ENCODE measurements at places on chromosomes 5 and 9. TPM values are rescaled to one million over a fixed set of nuclear protein-coding genes. Genes with fewer than 3 reads are reported as not detected.

The GFI1B gene
- total RNA-seq, result 72.4 TPM

GRCh38 chr5:6861667-6862066 lies 148.4 kb downstream of the TENT4A start:
- DNase-seq, result no peak

DNA sequence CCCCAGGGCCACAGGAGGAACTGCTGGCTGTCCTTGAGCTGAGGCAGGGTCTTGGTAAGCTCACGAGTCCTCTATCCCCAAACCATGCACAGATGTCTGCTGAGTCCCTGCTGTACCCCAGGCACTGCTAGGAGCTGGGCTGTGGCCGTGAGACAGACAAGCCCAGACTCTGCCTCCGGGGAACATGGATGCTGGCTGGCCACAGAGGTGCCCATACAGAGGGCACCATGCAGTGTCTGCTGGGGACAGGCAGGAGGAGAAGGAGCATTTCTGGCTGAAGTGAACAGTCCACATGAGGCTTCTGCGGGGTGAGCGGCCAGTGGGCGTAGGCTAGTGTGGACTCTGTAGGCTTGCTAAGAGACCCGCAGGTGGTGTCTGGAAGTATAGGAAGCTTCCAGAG lies 4.8 kb upstream of the SEC16A start:
- DNase-seq, result no peak

GRCh38 chr9:121292801-121293241 lies 24.9 kb downstream of the GSN start:
- no peak for DNase-seq

DNA sequence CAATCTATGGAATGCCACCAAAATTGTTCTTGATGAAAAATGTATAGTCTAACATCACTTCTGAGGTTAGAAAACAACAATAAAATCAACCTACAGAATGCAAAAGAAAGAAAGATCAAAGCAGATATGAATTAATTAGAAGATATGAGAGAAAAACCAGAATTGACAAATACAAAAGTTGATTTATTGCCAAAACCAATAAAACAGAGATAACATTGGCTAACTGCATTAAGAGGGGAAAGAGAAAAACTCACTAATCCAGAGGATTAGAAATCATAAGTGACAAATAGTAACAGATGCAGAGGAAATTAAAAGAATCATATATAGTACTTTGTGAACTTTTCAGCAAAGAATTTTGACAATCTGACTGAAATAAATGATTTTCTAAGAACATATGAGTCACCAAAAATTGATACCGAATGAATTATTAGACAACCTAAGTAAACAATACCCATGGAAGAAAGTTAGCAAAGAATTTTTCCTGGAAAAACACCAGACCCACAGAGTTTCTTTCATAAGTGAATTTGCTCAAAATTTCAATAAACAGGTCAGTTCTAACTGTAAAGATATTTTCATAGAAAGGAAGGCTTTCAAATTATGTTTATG lies 167.7 kb downstream of the AOPEP start:
- DNase-seq, result no peak

DNA sequence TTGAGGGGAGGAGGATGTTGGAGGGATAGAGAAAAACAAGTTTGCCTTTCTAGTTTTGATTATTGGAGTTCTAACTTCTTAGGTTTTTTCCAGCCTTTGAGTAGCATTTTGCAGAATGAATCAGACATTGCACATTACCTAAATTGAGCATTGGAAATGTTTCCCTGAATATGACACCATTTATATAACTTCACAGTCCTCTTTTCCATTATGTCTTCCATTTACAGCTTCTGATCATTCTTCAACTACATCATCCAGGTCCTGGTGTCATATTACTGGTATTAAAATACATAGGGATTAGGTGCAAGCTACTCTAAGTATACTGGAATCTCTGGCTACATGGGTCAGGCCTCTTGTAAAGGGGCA lies 286.1 kb downstream of the ARHGAP26 start:
- no peak for DNase-seq

DNA sequence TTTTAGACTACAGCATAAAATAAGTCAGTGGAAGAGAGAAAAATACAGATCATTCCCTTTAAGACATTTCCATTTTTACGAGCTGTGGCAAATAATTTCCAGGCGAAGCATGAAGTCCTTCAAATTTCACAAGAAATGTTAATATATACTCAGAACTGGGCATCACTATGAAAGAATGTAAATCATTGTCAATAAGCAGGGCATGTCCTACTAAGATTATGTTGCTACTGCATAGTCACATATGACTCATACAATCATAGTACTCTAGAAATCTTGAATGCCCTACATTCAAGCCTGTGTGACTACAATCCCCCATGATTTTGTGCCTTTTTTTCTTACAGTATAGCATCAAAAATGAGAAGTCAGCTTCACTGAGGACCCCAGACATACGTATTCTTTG lies 485.2 kb upstream of the FTMT start:
- no peak for DNase-seq

DNA sequence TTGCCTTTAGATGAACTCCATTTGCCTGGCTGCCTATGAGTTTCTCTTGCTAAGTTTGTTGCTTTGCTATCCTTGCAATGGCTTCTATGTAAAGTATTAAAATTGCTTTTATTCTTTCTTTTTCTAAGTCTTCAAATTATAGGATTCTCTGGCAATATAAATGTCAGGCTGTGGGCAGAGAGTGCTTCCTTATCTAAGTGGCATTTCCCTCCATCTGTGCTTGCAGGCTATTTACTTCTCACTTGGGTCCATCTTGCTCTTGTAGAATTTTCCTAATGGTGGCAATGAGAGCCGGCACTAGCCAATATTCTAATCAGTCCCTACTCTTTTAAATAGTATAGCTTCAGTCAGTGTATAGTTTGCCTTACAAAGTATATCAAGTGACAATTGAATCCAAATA lies 63.3 kb downstream of the FAM174A start:
- no peak for DNase-seq

DNA sequence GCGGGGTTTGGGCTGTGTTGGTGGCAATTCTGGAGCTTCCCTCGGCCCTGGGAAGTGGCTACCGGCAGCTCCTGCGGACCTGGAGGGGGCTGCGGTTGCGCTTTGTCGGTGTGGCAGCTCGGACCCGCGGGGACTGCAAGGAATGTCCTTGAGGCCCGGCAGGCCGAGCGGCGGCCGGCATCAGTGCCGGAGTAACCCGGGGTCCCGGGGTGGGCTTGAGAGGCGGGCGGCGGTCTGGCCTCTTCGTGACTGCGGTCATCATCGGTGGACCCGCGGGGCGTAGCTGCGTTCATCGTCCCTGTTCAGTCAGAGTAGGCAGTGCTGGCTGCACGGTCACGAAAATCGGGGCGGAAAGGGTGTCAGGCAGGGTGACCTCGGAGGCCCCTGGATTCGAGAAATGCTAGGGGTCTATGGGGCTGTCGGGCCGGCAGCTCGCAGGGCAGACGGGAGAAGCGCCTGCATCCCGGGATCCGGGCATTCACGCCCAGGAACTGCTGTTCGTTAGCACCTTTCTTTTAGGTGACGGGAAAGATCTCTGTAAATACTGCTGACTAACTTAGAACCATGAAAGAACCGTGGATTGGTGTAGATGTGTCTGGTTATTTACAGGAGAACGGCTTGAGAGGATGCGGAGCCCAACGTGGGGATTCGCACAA lies 474 bp downstream of the HMGCR start:
- peak; percentile 34 for DNase-seq

DNA sequence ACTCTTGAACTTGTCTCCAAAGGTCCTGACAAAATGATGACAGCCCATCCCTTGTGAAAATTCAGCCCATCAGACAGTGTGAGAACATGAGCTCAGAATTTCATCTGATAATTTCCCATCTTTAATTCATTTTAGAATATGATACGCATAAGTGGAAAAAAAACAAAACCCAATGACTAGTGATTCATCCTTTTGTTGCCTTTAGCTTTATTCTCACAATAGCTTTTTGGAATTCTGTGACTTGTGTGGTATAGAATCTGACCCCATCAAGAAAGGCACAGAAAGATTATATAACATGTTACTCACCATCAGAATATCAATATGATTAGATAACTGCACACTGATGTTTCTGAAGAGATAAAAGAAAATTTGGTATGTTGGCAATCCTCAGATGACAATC lies 16.1 kb upstream of the TMED7 start:
- no peak for DNase-seq

- no peak for DNase-seq
These were observed 340.7 kb upstream of the IRX2 start for GRCh38 chr5:3092211-3092610.

- no peak for DNase-seq
These were observed 98.7 kb upstream of the PDE4D start for GRCh38 chr5:59992206-59992605.

GRCh38 chr5:54528633-54529209 lies 11.2 kb downstream of the SNX18 start:
- no peak for DNase-seq

GRCh38 chr9:126219648-126220063 lies 107.0 kb upstream of the MVB12B start:
- DNase-seq, result no peak

The ARHGEF39 gene
- total RNA-seq, result 1.3 TPM

GRCh38 chr9:114399381-114399780 lies 11.6 kb upstream of the AKNA start:
- no peak for DNase-seq

- DNase-seq, result no peak
These were observed 89.2 kb downstream of the THBS4 start for GRCh38 chr5:80124121-80124918.

The GPRIN1 gene
- total RNA-seq, result under 0.01 TPM

- DNase-seq, result peak; percentile 3
These were observed 95.2 kb upstream of the PHF24 start for GRCh38 chr9:34862836-34863235.

The NXNL2 gene
- total RNA-seq, result 0.54 TPM

The PAEP gene
- total RNA-seq, result not detected

The RNF130 gene
- total RNA-seq, result 194 TPM

The ACTBL2 gene
- not detected for total RNA-seq

GRCh38 chr5:89282554-89283510 lies 399.8 kb upstream of the MEF2C start:
- DNase-seq, result no peak

The CKMT2 gene
- total RNA-seq, result 0.27 TPM

GRCh38 chr5:179217356-179217755 lies 127.9 kb downstream of the ADAMTS2 start:
- no peak for DNase-seq

DNA sequence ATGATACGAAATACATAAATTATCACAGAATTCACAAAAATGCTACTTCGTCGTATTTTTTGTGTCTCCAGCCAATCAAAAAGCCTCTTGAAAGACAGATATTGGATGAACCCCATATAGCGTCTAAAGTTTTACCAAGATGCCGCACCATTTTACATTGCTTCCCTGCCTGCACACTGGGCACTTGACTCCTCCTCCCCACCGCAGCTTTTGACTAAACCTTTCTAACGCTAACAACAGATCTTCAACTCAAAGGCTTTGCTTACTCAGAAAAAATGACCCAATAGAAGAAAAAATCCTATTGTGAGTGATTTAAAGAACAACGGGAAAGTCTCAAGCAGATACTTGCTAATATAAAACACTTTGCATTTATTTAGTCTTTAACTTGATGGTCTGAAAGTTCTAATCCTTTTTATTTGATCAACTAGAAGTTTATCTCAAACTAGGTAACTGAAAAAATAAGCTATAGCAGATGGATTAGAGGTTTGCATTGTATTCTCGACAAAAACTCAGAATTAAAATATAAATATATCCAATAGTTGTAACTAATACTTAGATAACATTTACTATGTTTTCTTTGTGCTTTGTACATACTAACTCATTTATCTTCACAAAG lies 609.1 kb upstream of the DMAC1 start:
- DNase-seq, result no peak

DNA sequence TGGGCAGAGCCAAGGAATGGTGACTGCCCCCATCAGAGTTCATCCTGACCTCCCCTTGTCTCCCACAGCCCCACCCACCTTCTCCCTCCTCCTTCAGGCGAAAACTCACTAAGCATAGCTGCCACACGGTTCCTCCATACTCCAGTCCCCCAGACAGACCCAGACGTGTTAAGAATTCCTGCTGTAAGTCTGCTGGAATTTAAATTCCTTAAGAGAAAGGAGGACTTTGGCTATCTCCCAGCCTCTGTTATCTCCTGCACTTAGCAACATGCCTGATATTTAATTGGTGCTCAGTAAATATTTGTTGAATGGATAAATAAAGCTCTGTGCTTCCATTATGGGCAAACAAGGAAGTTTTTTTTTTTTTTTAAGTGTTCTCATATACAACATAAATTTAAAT lies 213.7 kb downstream of the RFK start:
- DNase-seq, result no peak

- DNase-seq, result no peak
These were observed 110.5 kb downstream of the ADAMTS12 start for GRCh38 chr5:33781286-33781685.

DNA sequence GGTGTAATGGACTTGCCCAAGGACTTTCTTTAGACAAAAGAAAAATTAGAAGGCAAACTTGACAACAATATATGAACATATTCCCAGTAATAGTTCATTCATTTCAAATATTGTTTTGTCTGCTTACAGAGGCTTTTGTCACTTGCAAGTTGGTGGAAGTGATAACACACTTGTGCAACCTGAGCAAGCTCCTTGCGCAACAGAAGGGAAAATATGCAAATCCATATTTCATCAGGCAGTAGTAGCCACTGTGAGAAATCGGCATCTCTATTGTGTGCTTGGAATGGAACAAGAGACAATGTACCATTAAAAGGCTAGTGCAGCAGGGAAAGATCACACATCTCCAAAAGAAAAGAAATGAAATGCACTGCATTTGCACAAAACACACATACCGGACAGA lies 125.3 kb upstream of the RASEF start:
- no peak for DNase-seq

The SLF1 gene
- total RNA-seq, result 2.4 TPM

The SLC26A2 gene
- total RNA-seq, result 7.0 TPM

- DNase-seq, result peak; percentile 64
These were observed 113.2 kb upstream of the RANBP3L start for GRCh38 chr5:36414869-36415282.

The IFNA13 gene
- not detected for total RNA-seq

- no peak for DNase-seq
These were observed 918.3 kb downstream of the NR2F1-AS1 start for GRCh38 chr5:92662741-92663140.

GRCh38 chr5:143923634-143924266 lies 111.8 kb downstream of the HMHB1 start:
- no peak for DNase-seq

GRCh38 chr5:62650197-62650596 lies 71.6 kb downstream of the LRRC70 start:
- DNase-seq, result no peak

GRCh38 chr5:71811779-71812178 lies 92.7 kb downstream of the CARTPT start:
- no peak for DNase-seq
